Memory B cell (primary cell): ENCODE measurements at places on chromosomes 12 and 14.
A peak's percentile ranks its signal among the peaks of the same experiment; 100 is the strongest.

DNA sequence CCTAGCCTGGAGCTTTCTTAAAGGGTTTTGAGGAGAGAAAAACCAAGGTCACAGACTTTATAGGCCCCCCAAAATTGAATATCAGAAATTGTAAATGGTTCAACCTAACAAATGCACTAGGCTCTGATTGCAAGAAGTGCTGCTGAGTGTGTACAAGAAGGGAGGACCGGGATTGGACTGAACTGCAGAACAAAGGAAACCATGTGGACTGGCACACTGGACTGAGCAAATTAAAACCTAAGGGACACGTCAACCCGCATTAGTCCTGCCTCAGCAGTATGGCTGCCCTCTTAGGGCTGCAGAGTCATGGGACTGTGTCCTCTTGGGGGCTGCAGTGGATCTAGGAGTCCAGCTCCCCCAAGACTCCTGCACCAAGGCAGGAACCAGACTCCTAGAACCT is 842 bp upstream of the CISTR start:
- no peak for DNase-seq

DNA sequence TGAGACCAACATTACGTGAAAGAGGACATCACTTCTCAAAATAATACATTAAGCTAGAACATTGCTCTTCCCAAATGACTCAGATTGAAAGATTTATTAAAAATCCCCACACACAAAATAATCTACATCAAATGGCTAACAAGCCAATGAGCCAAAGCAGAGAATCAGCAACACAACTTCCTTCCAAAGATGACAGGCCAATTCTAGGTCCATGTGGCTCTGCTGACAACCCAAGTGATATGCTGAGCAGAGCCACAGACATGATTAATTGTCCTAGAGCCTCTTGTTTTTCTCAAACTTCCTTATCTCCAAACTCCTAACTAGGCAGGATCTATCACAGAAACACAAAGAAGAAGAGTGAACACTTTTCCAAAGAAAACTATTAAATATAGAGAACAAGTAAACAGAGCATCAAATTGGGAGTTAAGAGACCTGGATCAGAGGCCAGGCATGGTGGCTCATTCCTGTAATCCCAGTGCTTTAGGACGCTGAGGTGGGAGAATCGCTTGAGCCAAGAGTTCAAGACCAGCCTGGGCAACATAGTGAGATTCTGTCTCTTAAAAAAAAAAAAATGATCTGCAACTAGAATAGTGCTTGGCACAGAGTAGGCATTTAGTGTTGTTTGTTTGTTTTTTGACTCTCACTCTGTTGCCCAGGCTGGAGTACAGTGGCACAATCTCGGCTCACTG is 38.5 kb downstream of the SENP1 start:
- DNase-seq = no peak

DNA sequence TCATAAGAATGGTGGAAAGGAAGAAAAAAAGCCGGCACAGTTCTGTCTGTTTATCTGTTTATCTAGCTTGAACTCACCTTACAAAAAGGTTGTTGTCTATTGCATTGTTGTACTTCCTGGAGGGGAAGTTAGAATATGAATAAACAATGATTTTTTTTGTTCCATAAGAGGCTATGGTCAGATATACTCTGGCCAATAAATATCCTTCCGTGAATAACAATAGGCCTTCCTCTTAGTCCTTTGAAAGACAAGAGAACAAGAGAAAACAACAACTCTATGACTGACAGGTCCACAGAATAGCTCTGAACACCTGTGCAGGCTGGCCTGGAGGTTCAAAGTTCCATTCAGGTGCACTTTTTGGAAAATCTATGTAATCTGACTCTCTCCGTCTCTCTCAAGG is 192.8 kb upstream of the KRR1 start:
- no peak for DNase-seq

GRCh38 chr12:103841690-103842584 is 903 bp upstream of the NT5DC3 start:
- DNase-seq = peak; percentile 26

- no peak for DNase-seq
These were observed 60.8 kb upstream of the EEA1 start for GRCh38 chr12:92989715-92990484.

GRCh38 chr12:111359231-111359913 is 9.5 kb downstream of the PHETA1 start:
- no peak for DNase-seq

DNA sequence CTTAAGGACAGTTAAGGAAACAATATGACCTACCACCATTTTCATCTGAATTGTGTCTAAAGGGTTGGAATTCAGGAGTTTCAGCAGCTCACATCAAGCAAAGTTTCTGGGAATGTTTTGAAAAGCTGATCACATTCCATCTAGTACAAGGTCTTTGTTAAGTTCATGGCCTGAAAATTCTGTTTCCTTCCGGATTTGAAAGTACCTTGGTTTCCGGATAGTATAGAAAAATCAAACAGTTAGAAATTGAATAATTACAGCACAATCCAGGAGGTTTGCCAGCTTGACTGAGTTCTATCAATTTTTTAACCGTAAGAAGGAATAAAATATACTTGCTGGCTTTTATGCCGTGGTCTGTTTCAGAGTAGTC is 136.5 kb downstream of the HMGA2 start:
- no peak for DNase-seq

DNA sequence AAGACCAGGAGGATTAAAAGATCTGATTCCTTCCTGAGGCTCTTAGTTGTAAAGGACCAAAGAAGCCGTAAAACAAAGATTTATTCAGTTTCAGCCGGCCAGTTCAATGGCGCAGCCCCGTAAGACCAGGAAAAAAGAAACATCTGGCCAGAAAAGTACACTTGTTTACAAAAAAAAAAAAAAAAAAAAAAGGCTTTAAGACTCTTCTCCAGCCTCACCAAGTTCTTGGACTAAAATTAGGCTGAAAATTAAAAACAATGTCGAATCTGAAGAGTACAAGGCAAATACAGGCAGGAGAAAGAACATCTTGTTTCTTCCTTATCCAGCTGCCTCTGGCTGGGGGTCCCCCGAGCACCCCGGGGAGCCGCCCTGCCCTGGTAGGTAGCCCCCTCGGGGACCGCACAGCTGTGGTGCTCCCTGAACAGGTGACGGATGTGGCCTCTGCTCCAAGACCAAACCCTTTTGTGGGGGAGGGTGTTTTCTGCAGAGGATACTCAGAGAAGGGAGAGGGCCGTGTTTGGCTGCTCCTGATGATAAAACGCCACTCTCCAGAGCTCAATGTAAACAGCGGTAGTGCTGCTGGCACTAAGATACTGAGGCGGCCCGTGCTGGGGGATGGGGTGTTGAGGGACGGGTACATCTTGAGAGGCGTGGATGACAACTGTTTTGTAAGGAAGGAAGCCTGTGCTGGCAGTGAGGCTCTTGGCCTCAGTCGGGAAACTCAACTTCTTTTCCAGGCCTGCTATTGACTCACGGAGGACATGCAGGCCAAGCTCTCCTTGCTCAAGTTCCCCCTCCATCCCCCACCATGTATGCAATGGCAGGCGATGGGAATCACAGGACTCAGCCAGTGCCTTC is 201.0 kb upstream of the DIO3 start:
- DNase-seq = no peak

- no peak for DNase-seq
These were observed 22.1 kb upstream of the LRRC9 start for GRCh38 chr14:59897757-59898383.
